ENCODE measurements at places on chromosomes 5 and 9.

- DNase-seq, result no peak
Measured at GRCh38 chr9:109143881-109144562, 23.0 kb downstream of the FRRS1L start.

GRCh38 chr5:144522698-144523097 is 352.0 kb downstream of the KCTD16 start:
- DNase-seq, result no peak

DNA sequence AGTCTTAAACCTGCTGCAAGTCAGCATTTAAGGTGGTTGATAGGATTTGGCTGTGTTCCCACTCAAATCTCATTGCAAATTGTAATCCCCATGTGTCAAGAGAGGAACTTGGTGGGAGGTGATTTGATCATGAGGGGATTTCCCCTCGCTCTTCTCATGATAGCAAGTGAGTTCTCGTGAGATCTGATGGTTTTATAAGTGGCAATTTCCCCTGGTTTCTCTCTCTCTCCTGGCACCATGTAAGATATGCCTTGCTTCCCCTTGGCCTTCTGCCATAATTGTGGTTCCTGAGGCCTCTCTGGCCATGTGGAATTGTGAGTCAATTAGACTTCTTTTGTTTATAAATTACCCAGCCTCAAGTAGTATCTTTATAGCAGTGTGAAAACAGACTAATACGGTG is 84.3 kb upstream of the SMC2 start:
- DNase-seq, result no peak

DNA sequence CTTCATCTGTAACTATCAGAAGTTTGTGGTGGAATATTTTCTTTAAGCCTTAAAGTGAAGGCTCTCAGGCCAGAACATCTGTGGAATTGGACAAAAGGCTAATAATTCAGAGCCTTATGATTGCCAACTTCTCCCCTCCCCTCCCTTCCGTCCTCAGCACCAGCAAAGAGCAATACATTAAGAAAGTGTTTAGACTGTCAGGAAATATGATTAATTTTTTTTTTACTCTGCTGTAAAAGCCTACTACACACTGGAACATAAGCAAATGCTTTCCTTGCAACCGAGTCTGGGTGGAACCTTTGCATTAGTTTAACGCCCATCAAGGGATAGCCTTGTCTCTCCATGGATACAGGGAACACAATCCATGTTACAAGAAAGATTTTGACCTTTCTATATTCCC is 110.3 kb upstream of the TARS1 start:
- DNase-seq, result no peak

DNA sequence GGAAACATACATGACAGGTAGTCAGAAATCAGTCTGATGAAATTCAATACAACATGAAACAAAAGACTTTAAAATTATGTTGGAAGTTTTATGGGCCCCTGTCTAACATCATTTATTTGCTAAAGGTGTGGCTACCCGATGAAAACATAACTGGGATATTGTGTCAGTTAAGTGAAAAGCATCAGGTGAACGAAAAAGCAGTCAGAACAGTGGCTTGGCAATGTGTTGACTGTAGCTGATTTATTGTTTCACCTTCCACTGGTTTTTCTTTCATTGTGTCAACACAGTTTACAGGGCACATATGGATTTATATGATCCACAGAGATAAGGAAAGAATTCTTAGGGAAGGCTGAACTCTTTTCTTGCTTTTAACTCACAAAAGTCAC is 429.6 kb upstream of the ZNF608 start:
- no peak for DNase-seq

GRCh38 chr5:9625731-9626130 is 4.4 kb downstream of the TAS2R1 start:
- no peak for DNase-seq

- DNase-seq, result no peak
Measured at GRCh38 chr5:115806986-115807653, 9.3 kb downstream of the CDO1 start.

GRCh38 chr9:130454096-130454811 is 9.5 kb downstream of the ASS1 start:
- DNase-seq, result no peak

GRCh38 chr5:157088342-157088990 is 20.4 kb downstream of the HAVCR2 start:
- no peak for DNase-seq

- peak; percentile 12 for DNase-seq
Measured at GRCh38 chr9:93183663-93184431, at the start of gene WNK2. WNK2 (plus strand) TSS chr9:93184139; CDS start chr9:93184930, 791 bp downstream.

DNA sequence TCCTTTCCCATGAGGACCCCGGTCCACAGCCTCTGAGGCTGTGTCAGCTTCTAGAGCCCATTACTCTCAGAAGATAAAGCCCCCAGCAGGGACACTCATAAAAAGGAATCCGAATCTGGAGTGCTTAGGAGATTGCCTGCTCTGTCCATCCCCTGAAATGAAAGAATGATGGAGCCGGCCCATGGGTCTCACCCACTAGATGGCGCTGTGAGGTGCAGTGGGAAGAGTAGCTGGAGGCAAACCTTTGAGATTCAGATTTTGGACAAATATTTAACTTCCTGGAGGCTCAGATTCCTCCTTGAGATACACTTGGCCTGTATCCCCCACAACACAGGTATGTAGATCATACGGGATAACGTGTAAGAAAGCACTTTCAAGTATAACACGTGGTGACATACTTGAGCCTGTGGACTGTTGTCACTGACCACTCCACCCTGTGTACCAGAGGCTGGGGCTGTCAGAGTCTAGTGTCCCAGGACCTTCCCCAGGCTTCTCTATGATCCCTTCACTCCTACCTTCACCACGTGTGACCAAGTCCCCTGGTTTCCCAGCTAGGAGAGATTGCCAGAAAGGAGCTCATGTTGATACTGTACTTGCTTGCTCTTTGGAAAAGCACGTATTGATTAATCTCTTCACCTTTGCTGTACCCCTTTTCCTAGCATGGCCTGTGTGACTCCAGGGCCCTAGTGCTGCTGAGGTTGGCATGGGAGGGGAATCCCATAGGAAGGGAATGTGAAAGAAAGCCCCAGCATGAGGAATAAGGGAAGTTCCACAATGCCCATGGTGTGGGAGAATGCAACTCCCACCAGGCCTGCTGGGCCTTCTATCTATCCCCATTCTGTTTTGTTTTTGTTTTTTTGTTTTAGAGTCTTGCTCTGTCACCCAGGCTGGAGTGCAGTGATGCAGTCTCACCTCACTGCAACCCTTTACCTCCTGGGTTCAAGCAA is 32.1 kb downstream of the TRMO start:
- DNase-seq, result peak; percentile 19

GRCh38 chr5:92836855-92837755 is 743.9 kb downstream of the NR2F1-AS1 start:
- DNase-seq, result no peak

GRCh38 chr9:26171691-26172090 is 493.4 kb upstream of the TUSC1 start:
- DNase-seq, result no peak

- no peak for DNase-seq
Measured at GRCh38 chr5:95564450-95564849, 9.5 kb downstream of the ARSK start.
